ENCODE measurements at places on chromosomes 5 and 9.
A peak's percentile ranks its signal among the peaks of the same experiment; 100 is the strongest.

DNA sequence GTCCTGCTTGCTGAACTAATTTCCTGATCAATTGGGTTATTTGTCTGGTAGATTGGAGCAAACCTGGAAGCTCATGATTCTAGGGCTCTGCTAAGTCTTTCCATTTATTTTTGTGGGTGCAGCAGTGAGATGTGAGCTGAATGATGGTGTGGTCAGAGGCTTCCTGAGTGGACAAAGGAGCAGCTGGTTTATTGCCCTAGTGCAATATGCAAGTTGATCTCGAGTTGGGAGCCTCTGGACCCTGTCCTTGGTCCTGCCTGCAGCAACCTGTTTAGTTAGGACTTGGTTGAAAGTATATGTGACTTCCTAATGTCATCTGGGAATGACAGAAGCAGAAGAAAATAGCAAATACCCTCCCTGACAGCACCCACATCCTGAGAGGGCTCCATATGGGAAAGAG lies 4.2 kb upstream of the UNC5A start:
- no peak for DNase-seq

GRCh38 chr5:135694012-135694411 lies 115.2 kb upstream of the CXCL14 start:
- DNase-seq: no peak

GRCh38 chr5:71922584-71923106 lies 184.6 kb upstream of the MAP1B start:
- peak; percentile 92 for DNase-seq

DNA sequence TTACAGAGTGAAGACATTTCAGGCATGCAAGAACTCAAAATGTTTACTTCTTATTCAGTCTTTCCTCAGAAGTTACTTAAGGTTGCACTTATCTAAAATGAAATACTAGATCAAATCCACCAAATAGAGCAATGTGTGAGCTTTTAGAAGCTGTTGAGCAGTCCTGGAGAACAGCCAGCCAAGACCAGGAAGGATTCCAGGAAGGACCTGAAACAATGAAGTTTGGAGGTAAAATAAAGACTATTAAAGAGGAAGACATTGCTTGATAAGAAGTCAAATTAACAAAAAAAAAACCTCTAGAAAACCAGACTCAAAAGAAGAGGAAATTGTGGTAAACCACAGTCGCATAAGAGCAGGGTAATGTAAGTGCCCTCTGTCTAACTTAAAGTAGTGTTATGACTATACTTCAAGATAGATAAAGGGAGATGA lies 156.2 kb upstream of the S1PR3 start:
- peak; percentile 88 for DNase-seq

DNA sequence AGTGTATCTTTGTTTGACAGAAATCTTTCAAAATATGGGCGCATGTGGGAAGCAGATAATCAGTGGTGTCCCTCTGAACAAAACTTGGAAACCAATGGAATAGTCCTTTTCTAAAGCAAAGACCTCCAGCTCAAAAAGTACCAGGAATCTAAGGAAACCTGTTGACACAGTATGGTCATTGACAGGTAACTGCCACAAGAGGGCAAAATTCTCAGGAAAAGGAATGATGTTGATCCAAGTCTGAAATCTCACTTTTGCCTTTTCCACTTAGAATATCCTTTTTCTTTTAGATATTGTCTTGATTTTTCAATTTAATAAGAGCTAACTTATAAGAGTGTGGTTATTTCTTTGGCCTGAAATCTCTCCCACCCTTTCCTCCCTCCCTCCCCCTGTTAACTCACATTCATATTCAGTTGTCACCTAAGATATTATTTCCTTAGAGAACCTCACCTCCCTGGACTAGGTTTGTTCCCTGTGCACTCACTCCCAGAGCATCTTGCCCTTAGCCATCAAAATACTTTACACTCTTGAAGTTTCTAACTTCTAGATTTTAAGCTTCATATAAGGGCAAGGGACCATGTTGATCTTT lies 59.0 kb upstream of the BARX1 start:
- peak; percentile 38 for DNase-seq

GRCh38 chr5:44603496-44604272 lies 205.1 kb upstream of the MRPS30 start:
- DNase-seq: no peak

- DNase-seq: peak; percentile 86
Observed at GRCh38 chr9:127163409-127163808, 41.0 kb upstream of the ANGPTL2 start.

DNA sequence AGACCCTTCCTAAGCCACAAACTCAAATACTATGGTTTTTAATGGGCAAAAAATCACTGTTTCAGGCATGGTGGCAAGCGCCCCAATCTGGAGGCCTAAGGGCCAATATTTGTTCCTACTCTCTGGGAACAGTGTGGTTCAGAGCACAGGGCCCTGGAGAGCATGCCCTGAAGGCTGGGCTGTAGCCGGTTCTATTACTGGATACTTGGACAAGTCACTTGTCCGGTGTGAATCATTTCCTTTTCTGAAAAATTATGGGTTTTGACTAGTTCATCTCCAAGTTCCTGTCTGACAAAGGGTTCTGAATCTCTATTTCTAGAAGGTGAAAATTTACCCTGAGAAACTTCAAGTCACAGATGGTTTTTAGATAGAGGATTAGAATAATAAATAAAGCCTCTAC lies 75.0 kb downstream of the OTULIN start:
- DNase-seq: peak; percentile 87

DNA sequence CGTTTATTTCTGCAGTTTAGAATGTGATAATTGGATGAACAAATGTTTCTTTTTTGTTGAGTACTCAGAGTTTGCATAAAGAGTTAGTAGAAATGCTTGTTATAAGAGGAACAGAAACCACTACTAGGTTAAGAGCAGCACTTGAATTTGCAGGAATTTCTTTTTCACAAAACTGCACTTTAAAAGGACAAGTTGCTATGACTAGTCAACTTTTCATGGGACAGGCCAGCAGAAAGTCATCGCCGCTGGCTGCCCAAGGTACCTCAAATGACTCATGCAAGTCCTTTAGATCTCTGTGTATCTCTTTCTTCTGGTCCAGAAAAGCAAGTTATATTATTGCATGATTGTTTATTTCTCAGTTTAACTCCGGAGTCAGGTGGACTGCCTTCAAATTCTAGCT lies 97.3 kb upstream of the HMHB1 start:
- peak; percentile 86 for DNase-seq

DNA sequence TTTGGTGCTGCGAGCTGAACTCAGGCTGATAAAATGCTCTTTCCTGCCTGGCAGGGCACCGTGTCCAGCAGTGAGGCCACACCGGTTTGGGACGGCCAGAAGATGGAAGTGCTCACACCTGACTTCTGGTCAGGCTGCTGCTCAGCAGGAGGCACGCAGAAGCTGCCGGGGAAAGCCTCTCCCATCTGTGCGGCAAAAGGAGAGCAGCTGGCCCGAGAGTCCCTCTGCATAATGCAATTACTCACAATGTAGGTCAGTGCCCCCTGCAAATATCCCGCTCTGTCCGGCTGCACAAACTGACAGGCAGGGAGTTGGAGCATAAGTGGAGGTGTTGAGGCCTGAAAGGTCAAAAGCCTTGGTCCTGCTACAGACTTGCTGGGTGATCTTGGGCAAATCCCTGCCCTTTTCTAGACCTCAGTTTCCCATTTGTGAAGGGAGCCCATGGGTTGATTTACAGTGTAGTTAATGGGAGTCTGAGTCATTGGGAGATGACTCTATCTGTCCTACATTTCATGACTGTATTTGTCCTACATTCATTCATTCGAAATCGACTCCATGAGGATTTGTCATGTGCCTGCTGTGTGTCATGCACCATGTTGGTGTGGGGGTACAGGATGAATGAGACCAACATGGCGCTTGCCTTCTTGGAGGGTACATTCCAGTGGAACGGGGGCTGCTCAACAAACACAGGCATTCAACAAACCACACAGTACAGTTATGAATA lies 61.8 kb upstream of the TBC1D2 start:
- peak; percentile 53 for DNase-seq

GRCh38 chr9:115943431-115944165 lies 210.0 kb upstream of the PAPPA start:
- no peak for DNase-seq

GRCh38 chr5:14405706-14406553 lies 175.7 kb upstream of the OTULINL start:
- peak; percentile 61 for DNase-seq

Data from M059J (cell line).